ENCODE measurements at places on chromosomes 6 and 20.

GRCh38 chr6:149963212-149963461, 606 bp upstream of the ULBP1 start:
- DNase-seq = peak; percentile 57

DNA sequence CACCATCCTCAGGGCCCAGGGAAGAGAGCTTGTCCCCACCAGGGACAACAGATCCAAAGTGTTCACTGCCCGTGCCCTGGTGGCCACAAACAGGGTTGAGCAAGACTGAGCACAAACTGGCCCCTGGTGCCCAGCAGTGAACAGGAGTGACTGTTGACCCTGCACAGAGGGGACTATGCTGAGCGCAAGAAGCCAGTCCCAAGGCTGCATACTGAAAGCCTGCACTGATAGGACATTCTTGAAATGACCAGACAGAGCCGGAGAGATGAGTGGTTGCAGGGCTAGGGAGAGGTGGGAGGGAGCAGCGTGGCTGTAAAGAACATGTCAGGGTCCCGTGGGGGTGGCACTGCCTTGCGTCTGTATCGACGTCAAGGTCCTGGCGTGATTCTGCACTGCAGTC, 2.9 kb upstream of the FNDC11 start:
- DNase-seq = no peak

- DNase-seq = no peak
Observed at GRCh38 chr6:137876547-137876946, 9.5 kb downstream of the TNFAIP3 start.

GRCh38 chr6:163588220-163588919, 173.9 kb downstream of the QKI start:
- no peak for DNase-seq

- DNase-seq = no peak
Observed at GRCh38 chr6:2938004-2938631, 33.2 kb downstream of the SERPINB6 start.

- DNase-seq = no peak
Observed at GRCh38 chr6:157143890-157144798, 179.2 kb downstream of the TMEM242 start.

DNA sequence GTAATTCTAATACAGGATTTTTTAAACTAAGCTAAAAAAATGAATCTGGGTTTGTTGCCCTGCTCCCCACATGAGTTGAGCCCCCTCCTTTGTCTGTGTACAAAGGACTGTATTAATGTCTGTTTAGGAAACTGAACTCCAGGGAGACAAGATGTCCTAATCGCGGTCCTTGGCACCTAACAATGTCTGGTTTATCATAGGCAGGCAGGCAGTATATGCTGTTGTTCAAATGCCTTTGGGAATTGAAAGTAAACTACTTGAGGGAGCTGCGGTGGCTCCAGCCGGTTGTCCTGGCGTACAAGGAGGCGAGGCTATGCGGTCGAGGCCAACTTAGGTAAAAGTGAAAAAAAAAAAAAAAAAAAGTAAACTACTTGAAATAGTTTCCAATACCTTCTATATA, 98.5 kb downstream of the TULP4 start:
- DNase-seq = no peak

- no peak for DNase-seq
Observed at GRCh38 chr6:160972111-160972510, 19.5 kb upstream of the MAP3K4 start.

DNA sequence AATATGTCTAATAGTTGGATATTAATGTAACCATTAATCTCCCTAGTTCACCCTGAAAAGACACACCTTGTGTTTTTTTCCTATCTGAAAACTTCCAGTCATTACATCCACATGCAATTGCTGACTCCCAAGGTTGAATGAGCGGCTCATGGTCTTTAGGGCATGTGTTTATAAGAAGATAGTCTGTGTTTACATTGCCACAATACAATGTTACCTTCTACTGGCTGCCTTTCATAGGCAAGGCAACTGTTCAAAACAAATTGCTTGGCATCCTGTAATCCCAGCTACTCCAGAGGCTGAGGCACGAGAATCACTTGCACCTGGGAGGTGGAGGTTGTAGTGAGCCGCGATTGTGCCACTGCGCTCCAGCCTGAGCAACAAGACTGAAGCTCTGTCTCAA, 86.8 kb upstream of the SHLD1 start:
- no peak for DNase-seq

DNA sequence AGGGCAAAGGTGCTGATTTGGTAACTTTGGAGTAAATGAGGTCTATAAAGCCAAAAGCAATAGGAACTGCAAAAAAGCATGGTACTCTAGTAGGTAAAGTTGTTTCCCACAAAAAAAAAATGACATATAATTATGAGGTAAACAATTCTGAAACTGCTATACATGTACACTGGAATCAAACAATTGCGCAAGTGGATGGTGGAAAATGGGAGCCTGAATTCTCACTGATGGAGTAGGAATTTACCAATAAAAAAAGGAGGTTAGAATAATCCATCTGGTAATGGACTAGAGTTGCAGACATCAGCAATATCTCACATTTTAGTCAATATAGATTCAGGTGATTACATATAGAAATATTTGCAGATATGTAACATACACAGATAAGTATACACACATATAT, 5.0 kb upstream of the KAT14 start:
- no peak for DNase-seq

GRCh38 chr6:14053811-14054210, 63.8 kb upstream of the CD83 start:
- DNase-seq = no peak

DNA sequence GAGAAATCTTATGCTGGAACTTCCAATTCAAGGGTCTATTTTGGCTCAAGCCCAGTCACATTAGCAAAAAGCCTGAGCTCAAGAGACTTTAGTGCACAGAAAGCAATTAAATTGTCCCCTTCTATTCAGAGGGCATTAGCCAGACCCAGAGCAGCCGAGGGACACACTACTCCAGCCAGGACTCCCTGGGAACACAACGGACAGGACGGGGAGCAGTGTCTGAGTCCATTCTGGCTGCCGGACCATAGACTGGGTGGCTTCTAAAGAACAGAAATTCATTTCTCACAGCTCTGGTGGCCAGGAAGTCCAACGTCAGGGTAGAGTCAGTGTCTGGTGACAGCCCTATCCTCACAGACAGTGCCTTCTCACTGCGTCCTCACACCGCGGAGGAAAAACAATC, 78.4 kb downstream of the PRND start:
- DNase-seq = no peak

DNA sequence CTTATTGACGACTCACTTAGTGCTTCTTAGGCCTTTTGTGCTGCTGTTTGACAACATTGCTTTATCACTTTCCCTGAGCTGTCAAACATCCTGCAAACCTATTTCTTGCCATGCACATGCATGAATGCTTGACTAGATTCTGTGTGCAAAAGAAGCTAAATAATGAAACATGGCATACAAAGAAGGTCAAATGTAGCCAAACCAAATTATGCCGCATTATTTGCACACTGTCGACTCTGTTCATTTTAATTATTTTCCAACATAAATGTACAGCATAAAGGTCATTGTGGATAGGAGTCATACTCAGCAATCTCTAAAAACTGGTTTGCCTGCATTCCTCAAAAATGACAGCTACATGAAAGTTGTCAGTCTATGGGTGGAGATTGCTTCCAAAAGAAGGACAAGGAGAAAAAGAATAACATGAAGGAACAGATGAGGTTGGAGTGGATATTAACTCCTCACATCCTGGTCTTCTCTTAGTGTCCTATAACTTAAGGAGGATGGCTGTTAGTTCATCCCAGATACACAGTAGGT, 123.1 kb upstream of the STXBP5 start:
- no peak for DNase-seq

DNA sequence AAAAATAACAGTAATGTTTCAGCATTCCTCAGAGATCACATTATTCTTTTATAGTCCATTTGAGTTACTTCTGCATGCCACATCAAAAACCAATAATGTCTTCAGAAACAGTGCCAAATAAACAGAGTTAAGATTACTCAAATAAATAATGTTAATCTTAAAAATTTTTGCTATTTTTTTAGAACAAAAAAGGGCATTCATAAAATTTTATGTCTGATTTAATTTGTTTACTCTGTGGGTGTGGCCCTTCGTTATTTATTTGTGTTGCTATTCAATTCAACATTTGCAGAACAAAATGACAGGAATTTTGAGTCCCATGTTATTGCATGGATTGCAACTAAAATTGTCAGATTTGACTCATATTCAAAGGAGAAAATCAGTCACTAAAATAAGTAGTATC, 18.7 kb upstream of the TBC1D32 start:
- no peak for DNase-seq

DNA sequence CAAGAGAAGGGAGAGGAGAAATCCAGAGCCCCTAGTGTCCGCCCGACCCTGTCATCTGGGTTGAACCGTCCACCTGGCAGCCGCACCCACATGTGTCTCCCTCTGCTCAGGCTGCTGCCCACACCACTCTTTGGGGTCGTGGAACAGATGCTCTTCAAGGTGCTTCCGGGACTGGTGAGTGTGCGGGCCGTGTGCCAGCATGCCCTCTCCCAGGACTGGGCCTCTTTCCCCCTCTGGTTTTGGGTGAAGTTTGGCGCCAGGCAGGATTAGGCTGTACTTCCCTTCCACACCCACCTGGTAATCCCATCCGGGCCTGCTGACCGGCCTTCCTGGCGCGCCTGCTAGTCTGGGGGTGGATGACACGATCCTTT, 7.9 kb downstream of the BPIFB3 start:
- DNase-seq = no peak

DNA sequence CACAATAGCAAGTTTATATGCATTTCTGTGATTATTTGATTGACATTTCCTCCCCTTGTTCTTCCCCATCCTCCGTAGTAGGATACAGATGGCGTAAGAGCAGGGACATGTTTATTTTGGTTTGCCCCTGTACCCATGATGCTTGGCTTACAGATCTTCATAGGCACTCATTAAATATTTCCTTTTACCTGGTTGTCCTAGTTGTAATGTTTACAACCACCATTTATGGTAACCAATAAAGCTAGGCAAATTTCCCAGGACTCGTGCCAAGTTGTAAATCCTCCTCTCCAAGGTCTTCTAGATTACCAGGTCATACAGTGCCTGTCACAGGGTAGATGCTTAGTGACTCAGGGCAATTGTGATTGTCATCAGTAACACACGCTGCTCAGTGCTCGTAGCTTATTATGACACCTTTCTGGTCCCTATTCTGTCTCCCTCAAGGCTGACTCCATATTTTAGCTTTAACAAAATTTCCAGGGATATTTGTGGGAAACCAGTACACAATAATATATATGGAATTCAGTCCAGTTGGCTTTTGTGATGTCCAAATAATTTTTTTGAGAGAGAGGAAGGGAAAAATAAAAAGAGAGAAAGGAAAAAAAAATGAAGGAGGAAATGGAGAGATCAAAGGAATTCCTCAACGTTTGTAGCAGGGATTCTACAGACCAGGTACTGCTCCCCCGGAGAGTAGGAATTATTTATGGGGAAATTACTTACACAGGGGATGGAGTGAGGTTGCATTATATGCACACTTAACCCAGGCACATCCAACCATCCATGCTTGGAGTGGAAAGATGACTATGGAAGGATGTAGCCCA, 24.6 kb downstream of the CYP24A1 start:
- DNase-seq = no peak

- DNase-seq = peak; percentile 63
Observed at GRCh38 chr20:38875175-38875993, 50.8 kb upstream of the FAM83D start.

DNA sequence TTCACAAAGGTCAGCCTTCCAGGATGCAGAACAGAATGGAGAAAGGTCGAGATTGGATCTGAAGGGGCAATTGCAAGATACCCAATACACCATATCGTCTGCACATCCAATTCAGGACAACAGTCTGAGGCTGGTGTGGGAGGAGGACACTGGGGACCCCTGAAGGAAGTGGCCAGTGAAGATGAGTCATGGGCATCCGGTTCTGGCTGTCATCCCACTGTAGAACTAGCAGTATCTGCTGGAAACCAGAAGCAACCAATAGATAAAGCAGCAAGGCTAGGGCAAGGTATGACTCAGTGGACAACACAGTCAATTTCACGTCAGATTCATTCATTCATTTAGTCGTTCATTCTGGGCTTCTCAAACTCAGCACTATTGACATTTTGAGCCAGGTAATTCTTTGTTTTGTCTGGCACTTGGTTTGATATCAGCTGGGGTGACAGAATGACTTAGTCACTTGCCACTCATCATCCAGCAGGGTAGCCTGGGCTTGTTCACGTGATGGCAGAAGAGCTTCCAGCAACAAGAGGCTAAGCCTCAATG, 30.3 kb upstream of the SHLD1 start:
- no peak for DNase-seq

GRCh38 chr6:157629220-157629619, 193.8 kb upstream of the SNX9 start:
- no peak for DNase-seq

DNA sequence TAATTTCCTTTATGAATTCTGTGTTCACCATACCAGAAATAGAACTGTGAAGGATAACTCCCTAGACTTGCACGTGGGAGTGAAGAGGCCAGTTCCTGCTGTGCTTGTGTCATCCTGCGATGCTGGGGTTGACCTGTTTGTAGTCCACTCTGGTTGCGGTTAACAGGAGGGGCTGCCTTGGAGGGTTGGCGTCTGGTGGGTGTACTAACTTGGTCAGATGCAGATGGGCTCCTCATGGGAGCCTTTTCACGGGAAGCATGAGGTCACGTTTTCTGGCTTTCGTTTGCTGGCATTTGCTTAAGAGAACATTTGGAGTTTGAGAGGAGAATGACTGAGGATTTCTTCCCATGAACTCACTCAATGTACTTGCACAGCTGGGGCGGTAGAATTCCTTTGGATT, 41.2 kb downstream of the IGF2R start:
- no peak for DNase-seq

DNA sequence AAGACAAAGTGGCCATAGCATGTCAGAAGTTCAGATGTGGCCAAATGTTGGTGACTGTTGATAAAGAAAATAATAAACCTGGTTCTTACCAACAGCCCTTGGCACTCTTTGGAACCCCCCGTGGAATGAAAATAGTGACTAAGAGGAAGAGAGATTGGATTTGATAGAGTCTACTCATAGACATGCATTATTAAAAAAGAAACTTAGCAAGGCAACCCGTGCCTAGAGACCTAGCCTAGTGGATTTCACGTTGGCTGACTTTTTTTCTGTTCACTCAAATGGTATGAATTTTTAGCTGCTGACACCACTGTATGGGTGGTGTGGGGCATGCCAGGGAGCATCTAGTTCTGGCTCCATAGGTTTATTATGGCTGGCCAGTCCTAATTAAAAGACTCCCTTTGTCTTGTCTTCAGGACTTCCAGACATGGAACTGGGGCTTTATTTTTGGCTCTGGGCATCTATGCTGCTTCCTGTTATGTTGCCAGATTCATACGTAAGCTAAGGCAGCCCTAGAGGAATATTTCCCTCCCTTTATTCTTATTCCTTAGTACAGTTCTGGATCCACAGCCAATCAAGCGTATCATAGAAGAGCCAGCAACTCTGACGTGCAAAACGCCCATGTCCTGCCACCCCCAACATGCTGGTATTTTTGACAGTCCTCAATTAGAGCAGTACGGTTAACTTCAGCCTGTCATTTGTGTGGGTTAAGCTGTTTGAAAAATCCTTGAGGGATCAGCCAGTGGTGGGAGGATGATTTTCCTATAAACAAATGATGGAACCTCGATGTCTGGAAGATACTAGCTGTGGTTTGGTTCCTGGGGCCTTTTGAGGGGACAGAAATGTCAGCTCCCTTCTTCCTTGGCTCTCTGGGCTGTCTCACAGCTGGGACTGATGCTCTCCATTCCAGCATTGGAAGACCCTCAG, 127.5 kb downstream of the ISM1 start:
- no peak for DNase-seq

GRCh38 chr20:1434571-1435336, 31.9 kb downstream of the NSFL1C start:
- DNase-seq = peak; percentile 68

- no peak for DNase-seq
Observed at GRCh38 chr20:46400253-46400652, 6.2 kb downstream of the ELMO2 start.
